ENCODE measurements at places on chromosomes 4 and X.

DNA sequence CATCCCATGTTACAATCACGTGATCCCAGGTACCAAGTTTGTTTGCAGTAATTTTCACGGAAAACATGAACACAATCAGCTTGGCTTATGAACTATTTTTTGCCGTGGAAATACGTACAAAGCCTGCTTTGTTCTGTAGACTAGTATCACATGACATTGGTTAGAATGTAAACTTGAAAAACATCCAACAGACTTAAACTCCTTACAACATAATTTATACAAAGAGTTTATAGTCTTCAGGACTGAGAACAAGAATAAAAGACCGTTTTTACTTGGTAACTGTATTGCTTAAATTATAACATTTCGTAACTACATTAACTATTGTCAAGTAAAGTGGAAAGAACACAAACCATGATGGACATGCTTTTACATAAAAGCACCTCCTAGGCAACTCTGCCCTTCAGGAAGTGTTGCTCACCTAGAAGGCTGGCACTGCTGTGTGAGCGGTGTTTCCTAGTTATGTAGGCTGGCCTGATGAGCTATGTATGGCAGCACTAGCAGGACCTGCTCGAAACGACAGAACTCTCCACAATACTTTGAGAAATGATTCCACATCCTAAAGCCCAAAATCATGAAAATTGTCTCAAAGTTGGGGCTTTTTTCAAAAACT is 41.8 kb upstream of the WDR1 start:
- DNase-seq: no peak

DNA sequence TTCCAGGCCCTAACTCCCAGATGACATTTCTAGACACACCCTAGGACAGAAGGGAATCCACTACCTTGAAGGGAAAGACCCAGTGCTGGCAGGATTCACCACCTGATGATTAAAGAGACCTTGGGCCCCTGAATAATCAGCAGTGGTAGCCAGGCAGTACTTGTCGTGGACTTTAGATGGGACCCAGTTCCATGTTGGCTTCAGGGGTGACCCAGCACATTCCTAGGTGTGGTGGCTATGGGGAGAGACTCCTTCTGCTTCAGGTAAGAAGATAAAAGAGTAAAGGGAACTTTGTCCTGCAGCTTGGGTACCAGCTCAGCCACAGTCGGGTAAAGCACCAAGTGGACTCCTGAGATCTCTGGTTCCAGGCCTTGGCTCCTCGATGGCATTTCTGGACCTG is 131.8 kb upstream of the S100G start:
- DNase-seq: no peak

DNA sequence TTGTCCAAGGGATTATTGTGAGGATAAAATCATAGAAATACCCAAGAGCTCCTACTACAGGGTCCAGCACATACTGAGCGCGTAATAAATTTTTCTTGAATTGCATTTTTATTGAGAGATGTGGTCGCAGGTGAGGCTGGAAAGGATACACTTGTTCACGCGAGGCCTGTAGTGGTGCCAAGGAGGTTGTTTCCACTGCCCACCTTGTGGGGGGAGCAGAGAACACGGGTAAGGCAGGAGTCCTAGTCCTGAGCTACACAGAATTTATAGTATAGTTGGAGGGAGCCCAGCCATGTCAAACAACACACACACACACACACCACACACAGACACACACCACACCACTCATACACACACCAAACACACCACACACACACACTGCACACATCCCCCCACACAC is 31.8 kb upstream of the CYP4V2 start:
- no peak for DNase-seq

DNA sequence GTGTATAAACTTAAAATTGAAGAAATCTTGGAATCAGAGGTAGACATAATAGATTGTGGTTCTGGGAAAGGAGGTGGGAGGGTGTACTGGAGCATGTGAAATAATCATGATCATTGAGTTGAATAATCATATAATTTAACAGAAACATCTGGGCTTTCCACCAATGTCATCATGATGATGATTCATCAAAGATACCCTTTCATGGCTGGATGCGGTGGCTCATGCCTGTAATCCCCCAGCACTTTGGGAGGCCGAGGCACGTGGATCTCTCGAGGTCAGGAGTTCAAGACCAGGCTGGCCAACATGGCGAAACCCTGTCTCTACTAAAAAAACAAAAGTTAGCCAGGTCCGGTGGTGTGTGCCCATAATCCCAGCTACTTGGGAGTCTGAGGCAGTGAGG is 6.7 kb upstream of the RUFY3 start:
- DNase-seq: no peak

DNA sequence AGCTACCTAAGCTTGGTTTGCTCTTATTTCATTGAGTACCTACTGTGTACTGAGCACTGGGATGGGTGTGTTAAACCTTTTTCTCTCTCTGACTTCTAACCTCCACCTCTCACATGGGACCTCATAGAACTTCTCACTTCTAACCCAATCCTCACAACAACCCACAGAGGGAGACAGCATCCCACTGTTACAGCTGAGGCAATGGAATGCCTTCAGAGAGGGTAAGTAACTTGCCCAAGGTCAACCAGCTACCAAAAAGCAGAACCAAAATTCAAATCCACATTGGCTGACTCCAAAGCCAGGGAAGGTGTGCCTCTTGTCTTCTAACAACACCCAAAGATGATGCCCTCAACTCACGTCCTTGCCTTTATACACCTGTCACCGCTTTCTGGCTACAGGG is 5.4 kb downstream of the SEL1L3 start:
- DNase-seq: no peak

- DNase-seq: no peak
Measured at GRCh38 chr4:163087805-163088204, 78.9 kb downstream of the NAF1 start.

DNA sequence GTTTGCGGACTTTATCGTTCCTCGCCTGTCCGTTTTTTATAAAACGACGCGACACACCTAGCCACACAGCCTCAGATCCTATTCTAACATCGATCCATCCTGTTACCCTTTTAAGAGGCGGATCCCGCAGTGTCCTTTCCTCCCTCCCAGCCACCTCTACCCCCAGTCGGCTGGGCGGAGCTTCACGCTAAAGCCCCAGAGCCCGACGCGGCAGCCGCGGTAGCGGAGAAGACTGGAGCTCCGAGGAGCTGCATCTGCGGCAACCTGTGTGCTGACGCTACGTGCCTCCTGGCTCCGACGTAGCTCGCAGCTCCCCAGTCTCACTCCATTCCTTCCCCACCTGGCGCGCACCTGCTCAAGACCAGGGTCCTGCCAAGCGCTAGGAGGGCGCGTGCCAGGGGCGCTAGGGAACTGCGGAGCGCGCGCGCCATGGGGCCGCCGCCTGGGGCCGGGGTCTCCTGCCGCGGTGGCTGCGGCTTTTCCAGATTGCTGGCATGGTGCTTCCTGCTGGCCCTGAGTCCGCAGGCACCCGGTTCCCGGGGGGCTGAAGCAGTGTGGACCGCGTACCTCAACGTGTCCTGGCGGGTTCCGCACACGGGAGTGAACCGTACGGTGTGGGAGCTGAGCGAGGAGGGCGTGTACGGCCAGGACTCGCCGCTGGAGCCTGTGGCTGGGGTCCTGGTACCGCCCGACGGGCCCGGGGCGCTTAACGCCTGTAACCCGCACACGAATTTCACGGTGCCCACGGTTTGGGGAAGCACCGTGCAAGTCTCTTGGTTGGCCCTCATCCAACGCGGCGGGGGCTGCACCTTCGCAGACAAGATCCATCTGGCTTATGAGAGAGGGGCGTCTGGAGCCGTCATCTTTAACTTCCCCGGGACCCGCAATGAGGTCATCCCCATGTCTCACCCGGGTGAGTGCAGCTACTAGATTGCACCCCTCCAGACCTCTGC is at the start of gene RNF128:
Gene RNF128, plus strand, starts transcription at position 217 of the 953 bp plus-strand sequence. Its CDS starts 213 bp downstream, at position 430.
- no peak for DNase-seq

GRCh38 chrX:42606591-42606990 is 171.4 kb downstream of the PPP1R2C start:
- DNase-seq: no peak

DNA sequence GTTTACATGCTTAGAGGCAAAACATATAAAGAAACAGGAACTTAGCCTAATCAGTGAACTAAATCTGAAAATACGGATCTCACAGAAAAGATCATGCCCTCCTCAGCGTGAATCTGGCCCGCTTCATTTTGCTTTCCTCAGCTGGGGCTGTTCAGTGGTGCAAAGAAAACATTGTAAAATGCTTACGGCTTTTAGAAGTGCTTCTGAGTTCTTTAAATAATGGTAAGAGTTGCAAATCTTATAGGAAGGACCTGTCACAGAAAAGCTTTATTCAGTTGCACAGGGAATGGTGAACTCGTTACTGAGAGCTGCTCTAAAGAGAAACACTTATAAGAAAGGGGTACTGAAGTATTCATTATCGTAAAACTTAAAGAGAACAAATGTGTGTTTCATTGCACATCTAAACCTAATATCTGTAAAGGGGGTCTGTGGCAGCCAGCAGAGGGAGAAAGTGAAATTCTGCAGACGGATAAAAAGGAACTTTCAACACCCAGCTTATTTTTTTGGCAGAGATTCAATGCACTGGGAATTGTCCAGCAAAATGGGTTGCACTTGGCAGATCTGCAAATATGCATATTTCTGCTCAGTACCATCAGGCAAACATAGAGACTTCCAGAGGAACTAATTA is 139.2 kb upstream of the ANK2 start:
- DNase-seq: no peak
